T-helper 2 cell (primary cell): ENCODE measurements at places on chromosomes 7 and 10.
A peak's percentile ranks its signal among the peaks of the same experiment; 100 is the strongest.

- no peak for DNase-seq
These were observed 98.1 kb downstream of the PPP1R17 start for GRCh38 chr7:31785101-31785500.

DNA sequence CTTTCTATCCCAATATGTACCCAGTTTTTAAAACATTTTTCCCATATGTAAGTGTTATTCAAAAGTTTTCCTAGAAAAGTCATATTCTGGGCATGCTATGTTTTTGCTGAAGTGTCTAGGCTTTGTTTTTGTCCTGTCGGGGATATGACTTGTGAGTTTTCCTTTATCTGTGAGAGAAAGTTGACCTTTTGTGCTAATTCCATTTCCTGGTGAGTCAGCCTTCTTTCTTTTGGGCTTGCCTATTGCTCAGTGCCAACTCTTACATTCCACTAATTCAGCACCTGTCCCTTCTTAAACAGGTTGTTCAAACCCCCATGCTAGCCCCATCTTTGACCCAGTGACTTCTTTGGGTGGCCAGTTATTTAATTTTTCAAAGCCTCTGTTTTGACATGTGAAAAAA, 146.2 kb downstream of the AHR start:
- DNase-seq, result no peak

DNA sequence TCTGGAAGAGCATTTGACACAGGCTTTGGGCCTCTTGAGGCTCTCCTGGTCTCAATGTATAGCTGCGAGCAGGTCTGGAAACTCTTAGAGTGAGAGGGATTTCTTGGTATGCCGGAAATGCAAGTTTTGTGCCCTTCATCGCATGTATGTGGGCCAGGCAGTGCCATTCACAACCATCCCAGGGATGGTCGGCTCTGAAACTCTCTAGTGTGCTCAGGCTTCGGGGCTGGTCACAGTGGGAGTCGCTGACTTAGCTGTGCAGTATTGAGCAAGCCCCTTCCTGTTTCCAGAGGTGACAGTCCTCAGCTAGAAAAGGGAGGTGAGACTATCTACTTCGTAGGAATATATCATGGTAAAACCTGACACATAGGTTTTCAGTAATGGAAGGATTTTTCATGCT, 2.0 kb upstream of the AOAH start:
- no peak for DNase-seq

- peak; percentile 27 for DNase-seq
These were observed at the start of gene TSPAN33 for GRCh38 chr7:129144095-129144833. TSPAN33 (plus strand) TSS chr7:129144707; CDS start chr7:129144981, 274 bp downstream.

DNA sequence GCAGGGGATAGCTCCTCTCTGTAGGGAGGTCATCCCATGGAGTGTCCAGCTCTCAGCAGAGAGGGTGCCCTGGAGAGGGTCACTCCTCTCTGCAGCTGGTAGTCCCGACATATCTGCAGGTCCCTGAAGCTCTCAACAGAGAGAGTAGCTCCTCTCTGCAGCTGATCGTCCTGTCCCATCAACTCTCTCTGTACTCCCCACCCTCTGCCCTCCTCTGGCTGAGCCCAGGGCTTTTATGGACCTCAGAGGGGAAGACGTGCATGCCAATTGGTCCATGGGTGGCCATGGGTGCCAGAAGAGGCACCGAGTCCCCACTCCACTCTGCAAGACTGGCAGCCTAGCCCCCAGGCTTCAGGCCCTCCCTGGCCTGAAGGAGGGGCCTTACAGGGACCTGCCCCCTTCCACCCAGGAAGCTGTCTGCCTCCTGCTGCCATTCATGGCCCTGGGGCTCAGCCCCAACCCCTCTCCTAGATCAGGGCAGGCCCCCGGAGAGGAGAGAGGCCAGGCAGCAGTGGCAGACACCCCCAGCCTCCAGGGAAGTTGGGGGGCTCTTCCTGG, 9.0 kb upstream of the BLVRA start:
- DNase-seq, result no peak

- DNase-seq, result no peak
These were observed 233.8 kb upstream of the PRKCQ start for GRCh38 chr10:6813856-6814255.

- DNase-seq, result no peak
These were observed 4.8 kb downstream of the RUFY2 start for GRCh38 chr10:68402276-68402675.

GRCh38 chr7:135195968-135196629, 15.2 kb downstream of the WDR91 start:
- no peak for DNase-seq

DNA sequence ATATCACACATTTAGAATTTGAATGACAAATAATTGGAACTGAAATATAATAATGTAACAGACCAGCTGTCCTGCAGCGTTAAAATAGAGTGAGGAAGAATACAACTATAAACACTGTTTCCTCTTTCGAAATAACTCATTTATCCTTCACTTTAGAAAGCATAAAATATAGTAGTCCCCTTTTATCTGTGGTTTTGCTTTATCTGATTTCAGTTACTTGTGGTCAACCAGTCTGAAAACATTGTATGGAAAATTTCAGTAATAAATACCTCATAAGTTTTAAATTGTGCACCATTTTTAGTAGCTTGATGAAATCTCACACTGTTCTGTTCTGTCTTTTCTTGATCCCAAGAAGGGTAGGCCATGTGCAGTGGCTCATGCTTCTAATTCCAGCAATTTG, 31.7 kb downstream of the POLR1F start:
- DNase-seq, result no peak

- no peak for DNase-seq
These were observed 69.1 kb downstream of the FAM185A start for GRCh38 chr7:102817616-102818573.

DNA sequence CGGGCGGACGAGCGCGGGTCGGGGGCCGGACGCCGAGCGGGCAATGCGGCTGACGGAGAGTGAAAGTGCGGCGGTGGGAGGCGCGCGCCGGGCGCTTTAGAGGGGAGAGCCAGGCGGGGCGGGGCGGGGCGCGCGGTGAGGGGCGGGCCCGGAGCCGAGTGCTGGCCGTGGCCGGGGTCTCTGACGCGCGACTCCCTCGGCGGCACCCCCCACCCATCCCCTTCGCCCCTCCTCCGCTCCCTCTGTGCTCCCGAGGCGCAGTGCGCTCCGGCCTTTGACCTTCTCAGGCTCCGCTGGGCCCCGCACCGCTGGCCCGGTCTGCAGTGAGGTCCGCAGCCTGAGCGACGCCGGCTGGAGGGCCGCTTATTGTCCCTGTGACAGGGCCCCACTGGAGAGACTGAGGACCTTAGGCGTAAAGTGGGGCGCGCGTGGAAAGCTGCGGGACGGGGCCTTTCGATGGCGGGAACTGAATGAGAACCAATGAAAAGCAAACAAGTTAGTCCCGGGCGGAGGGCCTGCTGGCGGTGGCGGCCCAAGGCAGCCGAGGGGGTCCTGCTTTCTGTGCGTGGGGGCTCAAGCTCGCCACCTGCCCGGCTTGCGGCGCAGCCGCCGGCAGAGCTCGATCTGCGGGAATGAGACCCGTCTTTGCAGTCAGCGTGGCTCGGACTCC, at the start of gene CXCL12:
Gene CXCL12, minus strand, starts transcription at position 72 of the 670 bp plus-strand sequence. CDS start 92 bp downstream, outside the sequence.
- DNase-seq, result no peak

- no peak for DNase-seq
These were observed 81.4 kb upstream of the LRGUK start for GRCh38 chr7:134045716-134046115.

- no peak for DNase-seq
These were observed 379.7 kb upstream of the C7orf33 start for GRCh38 chr7:148210804-148211325.

- no peak for DNase-seq
These were observed 91.9 kb downstream of the CSTF2T start for GRCh38 chr10:51607463-51607835.

- DNase-seq, result no peak
These were observed 135.3 kb downstream of the ZNF467 start for GRCh38 chr7:149637911-149638565.

- no peak for DNase-seq
These were observed 11.0 kb downstream of the TLL2 start for GRCh38 chr10:96502561-96503282.

- DNase-seq, result no peak
These were observed 18.7 kb downstream of the C10orf105 start for GRCh38 chr10:71700731-71701368.

GRCh38 chr10:60114765-60115586, 208.6 kb upstream of the CCDC6 start:
- peak; percentile 62 for DNase-seq

GRCh38 chr10:49662169-49662830, 17.2 kb upstream of the C10orf53 start:
- DNase-seq, result no peak

GRCh38 chr7:106824458-106824857, 40.6 kb upstream of the PIK3CG start:
- DNase-seq, result no peak

GRCh38 chr10:69456880-69457693, 5.8 kb downstream of the TSPAN15 start:
- no peak for DNase-seq

DNA sequence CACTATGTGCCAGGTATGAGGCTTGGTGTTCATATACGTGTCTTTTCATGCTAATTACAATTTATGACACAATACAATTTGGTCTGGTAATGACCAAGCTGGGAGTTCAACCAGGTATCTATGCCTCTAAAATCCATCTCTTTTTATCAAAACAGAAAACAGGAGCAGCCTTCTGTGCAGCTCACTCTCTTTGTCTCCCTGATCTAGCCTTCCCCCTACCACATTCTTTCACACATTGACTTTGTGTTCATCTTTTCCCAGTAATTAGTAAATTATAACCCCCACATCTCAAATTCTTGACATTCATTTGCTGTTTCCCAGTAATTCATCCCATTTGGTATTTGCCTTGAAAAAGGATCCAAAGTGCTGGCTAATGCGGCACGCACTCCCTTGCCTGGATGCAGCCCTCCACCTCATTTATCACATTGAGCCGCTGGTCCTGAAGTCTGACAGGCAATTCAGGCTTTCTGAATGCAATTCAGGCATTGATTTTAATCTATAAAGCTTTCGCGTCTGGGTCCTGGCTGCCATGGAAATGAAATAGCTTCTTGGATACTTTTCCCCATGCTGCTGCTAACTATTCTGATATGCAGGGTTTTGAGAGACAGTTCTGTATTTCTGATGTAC, 112.5 kb upstream of the ANKRD1 start:
- DNase-seq, result no peak

- no peak for DNase-seq
These were observed 178.9 kb upstream of the TMEM106B start for GRCh38 chr7:12032146-12032545.

GRCh38 chr10:58653139-58653538, 140.5 kb downstream of the BICC1 start:
- DNase-seq, result no peak

DNA sequence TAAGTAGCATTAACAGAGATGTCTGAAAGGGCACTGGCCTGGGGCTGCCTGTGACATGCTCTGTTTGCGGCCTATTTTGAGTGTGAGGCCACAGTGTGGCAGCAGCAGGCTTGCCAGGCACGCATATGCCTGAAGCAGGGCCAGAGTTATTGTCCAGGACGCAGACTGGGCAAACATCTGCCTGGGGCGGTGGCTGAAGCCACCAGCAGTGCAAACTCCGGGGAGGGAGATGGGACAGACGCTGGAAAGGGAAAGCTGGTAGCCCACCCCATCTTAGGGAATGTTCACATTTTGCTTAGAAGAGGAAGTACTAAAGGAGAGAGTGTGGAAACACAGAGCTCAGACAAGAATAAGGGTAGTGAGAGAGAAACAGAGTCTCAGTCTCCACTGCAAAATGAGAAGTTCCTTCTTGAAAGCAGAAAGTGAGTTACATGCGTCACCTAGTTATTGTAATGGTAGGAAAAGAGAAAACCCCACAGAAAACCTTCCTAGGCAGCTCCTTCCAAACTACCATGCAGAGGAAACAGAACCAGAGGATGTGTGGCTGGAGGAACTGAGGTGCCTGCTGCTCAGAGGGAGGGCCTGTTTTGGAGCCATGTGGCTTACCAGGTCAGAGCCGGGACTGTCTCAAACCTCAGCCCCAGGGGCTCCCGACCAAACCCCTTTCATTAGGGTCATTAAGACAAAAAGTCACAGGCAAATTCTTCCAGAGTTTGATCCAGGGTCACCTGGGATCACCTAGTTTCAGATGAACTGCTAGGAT, 14.5 kb downstream of the AKR1B1 start:
- no peak for DNase-seq

DNA sequence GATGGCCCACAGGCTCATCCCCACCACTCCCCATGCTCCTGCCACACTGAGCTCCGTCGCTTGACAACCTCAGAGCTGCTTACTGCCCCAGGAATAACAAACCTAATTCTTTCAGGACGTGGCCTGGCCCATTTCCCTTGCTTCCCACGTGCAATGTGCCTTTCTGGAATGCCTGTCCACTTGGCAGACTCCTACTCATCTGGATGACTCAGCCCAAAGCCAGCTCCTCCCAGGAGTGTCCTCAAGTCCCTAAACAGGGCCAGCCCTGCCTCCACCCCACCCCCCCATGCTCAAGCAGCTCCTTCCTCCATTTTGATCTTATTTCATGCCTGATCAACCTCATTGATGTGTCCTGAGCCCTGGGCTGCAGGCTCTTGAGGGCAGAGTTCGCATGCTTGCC, 164.9 kb upstream of the RNF32 start:
- no peak for DNase-seq

GRCh38 chr7:30752979-30753378, 1.0 kb downstream of the INMT start:
- DNase-seq, result no peak

- DNase-seq, result no peak
These were observed 286.1 kb upstream of the NPSR1 start for GRCh38 chr7:34371922-34372321.

- peak; percentile 66 for DNase-seq
These were observed at the start of gene CASD1 for GRCh38 chr7:94509264-94509886. CASD1 (plus strand) TSS chr7:94509809; CDS start chr7:94510085, 276 bp downstream.

DNA sequence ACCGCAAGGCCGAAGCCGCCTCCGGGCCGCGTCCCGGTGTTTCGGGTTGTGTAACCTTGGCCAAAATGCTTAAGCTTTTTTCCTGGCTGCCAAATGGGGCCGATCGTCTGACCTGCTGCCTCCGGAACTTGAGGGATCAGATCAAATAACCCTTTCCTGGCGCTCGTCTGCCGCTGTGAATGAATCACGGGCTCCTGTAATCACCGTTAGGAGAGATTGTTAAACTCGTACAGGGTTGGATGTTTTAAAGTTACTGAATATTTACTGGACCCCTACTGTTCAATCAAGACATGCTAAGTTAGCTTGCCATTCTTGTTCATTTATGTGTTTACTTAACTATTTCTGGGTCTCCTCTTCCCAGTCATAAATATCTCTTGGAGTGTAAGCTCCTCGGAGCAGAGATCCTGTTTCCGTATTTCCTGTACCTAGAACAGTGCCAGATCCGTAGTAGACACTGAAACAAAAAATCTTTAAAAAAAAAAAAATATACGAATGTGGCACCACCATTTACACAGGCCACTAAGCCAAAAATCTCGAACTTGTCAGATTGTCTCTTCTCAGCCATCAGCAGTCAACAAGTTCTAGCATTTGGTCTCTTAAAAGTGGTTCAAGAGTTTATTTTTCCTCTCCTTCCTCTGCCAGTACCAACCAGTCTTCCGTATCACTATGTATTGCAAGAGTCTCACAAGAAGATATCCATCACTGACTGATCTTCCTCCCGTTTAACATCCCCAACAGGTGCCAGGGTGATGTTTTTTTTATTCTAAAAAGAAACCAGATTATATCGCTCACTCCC, 650 bp upstream of the TM9SF3 start:
- peak; percentile 47 for DNase-seq

GRCh38 chr7:93171606-93172226, 23.5 kb upstream of the SAMD9L start:
- no peak for DNase-seq

GRCh38 chr7:108136191-108136688, 6.1 kb upstream of the LAMB4 start:
- DNase-seq, result no peak

- DNase-seq, result no peak
These were observed 160.0 kb upstream of the TCF7L2 start for GRCh38 chr10:112790030-112790429.

- DNase-seq, result no peak
These were observed 32.3 kb upstream of the OSBPL3 start for GRCh38 chr7:25012254-25012653.
